ENCODE measurements at places on chromosomes 2 and 18.

GRCh38 chr2:154375579-154375931 is 322.9 kb upstream of the KCNJ3 start:
- no peak for DNase-seq

DNA sequence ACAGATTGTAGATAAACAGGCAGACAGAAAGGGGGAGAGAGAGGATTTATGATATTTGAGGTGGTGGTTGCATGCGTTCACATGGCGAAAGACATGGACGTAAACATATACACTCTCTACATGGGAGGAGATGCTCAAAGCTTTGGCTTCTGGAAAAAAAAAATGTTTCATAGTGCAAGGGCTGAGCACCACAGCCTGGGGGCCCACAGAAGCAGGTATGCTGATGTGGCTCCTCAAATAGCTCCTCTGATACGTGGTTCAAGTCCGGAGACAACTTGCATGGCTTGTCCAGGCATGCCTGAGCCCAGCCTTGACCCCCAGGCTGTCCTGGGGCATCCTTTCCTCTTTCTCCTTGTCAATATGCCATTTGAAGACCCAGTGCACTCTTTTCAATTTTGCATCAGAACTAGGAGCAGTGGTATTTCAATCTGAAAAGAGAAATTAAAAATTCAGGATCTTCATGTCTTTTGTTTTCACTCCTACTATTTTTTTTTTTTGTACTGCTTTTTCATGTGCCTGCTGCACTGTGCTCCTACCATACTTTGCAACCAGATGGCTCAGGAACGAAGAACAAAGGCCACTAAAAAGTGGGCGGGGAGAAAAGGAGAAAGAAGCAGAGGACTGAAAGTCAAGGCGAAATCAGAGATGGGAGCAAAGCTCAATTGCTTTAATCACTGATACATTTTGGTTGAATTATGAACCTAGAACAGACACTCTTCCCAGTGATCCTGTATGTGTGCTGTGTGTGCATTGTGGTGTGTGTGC is 495.7 kb upstream of the TCF4 start:
- no peak for DNase-seq

GRCh38 chr2:224982910-224983711 is 59.2 kb downstream of the DOCK10 start:
- no peak for DNase-seq

- no peak for DNase-seq
These were observed 84.1 kb upstream of the NCKAP5 start for GRCh38 chr2:133652398-133652797.

DNA sequence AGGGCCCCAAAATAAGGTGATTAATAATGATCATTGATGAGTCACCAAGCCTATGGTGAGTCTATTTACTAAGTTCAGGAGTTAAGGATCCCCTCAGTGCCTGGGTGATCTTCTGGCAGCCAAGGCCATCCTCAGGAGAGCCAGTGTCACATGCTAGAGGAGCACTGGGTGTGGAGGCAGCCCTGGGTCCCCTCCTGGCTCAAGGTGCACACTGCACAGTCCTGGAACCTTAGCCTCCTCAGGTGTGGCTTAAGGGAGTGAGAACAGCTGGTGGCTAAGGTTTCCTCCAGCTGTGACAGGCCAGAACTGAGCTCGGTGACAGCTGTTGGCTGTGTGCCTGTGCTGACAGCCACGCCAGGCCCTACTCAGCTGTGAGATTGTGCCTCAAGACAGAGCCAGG is 52.1 kb upstream of the ACAA2 start:
- no peak for DNase-seq

- DNase-seq: no peak
These were observed 61.2 kb downstream of the CCDC93 start for GRCh38 chr2:117952701-117953100.

DNA sequence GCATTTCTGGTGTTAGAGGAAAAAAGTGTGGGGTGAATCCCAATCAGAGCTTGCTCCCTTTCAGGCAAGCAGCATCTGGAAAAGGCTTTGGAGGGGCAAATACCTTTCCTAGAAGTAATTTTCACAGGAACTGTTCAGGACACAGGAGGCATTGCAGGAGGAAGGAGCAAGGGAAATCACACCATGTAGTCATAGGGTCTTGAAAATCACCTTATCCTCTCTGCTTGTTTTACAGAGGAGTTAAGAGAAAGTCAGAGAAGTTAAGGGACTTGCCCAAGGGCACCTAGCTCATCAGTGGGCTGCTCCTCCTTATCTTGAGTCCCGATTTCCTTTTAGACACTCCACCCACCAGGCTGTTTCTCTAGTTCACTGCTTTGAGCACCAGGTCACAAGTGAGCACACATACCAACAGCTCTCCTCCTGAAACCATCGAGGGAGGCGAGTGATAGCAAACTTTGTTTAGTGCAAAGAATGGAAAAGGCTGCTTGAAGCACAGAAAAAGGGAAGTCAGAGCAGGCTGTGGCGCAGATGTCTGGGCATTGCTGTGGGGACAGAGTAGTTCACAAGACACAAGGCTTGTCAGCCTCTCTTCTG is 89.2 kb upstream of the CXCR4 start:
- DNase-seq: peak; percentile 12

DNA sequence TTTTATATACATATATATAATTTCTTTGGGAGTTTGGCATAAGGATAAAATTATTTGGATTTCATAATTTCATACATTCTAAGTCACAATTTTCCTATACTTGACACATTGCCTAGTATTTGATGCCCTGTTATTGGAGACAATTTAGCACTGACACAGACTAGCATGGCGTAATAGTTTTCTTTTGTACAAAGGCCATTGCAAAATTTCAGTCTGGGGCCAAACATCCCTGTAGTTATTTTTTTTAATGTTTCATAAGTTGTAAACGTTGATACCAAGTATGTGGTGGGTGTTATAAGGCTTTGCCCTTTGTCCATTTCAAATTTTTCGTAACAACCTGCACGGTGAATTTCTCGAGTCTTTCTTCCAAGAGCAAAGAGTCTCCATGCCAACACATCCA is 95.7 kb upstream of the NRP2 start:
- DNase-seq: no peak

DNA sequence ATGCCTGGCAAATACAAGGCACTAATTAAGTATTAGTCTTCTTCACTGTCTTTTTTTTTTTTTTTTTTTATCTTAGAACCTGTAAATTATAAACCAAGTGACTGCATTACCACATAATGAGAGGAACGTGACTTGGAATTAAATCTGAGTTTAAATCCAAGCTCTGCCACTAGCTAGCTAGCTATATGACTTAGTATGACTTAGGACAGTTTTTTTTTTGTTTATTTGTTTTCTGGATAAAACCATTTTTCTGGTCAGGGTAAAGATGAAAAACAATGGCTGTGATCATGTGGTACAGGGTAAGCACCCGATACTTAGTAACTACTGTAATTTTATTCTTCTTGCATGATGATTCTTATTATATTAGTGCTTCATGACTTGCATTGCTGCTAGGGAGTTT is 191.8 kb upstream of the LRRTM1 start:
- DNase-seq: no peak

GRCh38 chr2:65067806-65068553 is 11.8 kb downstream of the CEP68 start:
- DNase-seq: no peak

DNA sequence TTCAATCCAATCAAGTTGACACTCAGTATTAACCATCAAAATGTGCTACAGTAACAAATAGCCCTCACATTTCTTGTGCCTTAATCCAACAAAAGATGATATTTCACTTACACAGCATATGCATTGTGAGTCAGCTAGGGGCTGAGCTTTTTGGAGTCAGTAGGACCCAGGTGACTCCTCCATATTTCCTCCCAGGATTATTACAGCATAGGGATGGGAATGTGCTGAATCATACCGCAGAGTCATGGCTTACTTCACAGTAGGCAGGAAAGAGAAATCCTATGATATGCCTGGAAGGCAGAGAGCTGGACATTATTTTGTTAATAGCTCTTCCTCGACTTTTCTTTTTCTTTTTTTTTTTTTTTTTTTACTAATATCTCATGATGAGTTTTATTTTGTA is 153.3 kb downstream of the TMEM182 start:
- no peak for DNase-seq

- peak; percentile 11 for DNase-seq
These were observed 199.0 kb downstream of the LPIN1 start for GRCh38 chr2:11945139-11946126.

DNA sequence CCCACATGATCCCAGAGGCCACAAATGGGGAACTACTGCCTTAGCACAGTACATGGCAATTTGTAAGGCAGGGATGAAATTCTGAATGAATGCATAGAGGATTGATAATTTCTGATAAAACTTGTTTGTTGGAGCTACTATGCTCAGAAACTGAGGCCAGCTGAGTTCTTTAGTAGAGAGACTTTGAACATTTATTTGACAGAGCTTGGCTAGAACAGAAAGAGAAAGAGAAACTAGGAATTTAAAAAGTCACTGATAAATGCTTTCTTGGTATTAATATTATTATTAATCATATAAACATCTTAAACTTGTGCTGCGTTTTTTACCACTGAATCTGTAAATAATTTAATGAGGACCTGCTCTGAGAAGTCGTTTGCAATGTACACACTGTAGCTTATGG is 923.7 kb upstream of the CNTNAP5 start:
- no peak for DNase-seq

GRCh38 chr2:34403512-34403911 is 804.4 kb upstream of the FAM98A start:
- DNase-seq: no peak

DNA sequence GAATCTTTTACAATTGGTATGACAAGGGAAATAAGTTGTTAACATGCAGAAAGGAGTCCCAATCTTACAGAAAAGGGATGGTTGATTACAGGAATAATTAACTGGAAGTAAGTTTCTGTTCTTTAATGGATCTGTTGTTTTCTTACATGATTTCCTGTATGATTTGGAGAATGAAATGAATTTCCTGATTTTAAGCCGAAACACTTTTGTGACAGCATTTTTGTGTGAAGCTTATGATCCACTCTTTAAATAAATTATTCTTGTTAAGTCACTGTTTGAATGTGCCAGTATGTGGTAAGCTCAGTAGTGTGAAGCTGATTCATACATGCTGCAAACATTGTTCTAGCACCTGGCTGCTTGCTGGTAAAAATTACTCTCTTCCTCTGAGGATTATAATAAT is 516.2 kb downstream of the DCDC2C start:
- DNase-seq: no peak

- DNase-seq: no peak
These were observed 30.2 kb downstream of the NRP2 start for GRCh38 chr2:205712508-205712907.

- no peak for DNase-seq
These were observed 211.4 kb upstream of the CCDC150 start for GRCh38 chr2:196427986-196428634.

- no peak for DNase-seq
These were observed 186.3 kb downstream of the HAUS1 start for GRCh38 chr18:46290440-46291020.

- no peak for DNase-seq
These were observed 291.2 kb downstream of the NEDD4L start for GRCh38 chr18:58335223-58335622.
